ENCODE measurements at places on chromosomes 1 and 21.
A peak's percentile ranks its signal among the peaks of the same experiment; 100 is the strongest.

DNA sequence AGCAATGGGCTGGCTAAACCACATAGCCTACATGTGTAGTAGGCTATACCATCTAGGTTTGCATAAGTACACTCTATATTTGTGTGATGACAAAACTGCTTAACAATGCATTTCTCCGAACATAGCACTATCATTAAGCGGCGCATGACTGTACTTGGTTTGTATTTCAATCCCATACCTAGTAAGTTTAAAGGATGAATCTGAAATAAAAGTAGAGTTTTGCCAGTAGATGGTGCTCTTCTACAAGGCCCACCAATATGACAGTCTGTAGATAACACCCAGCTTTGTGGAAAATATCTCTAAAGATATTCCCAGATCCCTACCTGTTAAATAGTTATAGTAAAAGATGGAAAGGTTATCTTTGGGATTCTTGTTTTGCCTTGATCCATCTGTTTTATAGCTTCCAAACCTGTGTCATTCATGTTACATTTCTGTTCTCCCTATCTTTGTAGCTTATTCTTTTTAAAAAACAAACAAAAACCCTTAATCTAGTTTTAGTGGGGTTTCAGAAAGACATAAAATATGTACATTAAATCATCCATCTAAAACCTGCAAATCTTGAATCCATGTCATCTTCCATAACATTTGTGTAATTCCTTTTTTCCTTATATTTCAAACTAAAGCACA is 33.9 kb upstream of the ASPM start:
- DNase-seq, result no peak
- H3K4me3 ChIP-seq, result no peak overlapping the region
- H3K27ac ChIP-seq, result no peak overlapping the region
- no peaks in the 10 kb centered on the region for H3K27me3 ChIP-seq

- peaks cover 45% of the 10 kb centered on the region for H3K4me1 ChIP-seq
- no peak overlapping the region for H3K4me3 ChIP-seq
- DNase-seq, result no peak
- no peaks in the 10 kb centered on the region for H3K36me3 ChIP-seq
- no peak overlapping the region for H3K27ac ChIP-seq
- H3K27me3 ChIP-seq, result no peaks in the 10 kb centered on the region
Measured at GRCh38 chr21:45227735-45228134, 60.0 kb downstream of the POFUT2 start.

GRCh38 chr1:186164773-186165172 is 210.3 kb downstream of the TPR start:
- no peaks in the 10 kb centered on the region for H3K36me3 ChIP-seq
- no peak for DNase-seq
- no peaks in the 10 kb centered on the region for H3K4me1 ChIP-seq
- no peaks in the 10 kb centered on the region for H3K27me3 ChIP-seq
- H3K27ac ChIP-seq, result no peak overlapping the region

DNA sequence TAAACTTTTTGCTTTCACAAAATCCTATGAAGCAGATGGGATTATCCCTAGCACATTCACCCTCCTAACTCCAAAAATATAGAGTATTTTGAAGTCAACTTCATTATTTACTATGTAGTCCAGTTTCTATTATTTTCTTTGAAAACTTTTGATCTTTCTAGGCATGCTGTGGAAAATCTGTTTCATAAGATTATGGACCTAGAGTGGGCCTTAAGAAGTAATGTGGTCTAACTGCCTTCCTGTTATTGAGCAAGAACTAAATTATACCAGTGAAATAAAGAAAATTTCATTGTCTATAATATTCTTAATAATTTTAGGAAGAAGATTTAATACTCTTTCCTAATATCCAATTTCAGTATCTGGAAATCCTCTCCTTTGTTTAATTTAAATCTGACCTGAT is 58.1 kb downstream of the PRKACB start:
- no peaks in the 10 kb centered on the region for H3K4me1 ChIP-seq
- H3K27ac ChIP-seq, result no peak overlapping the region
- H3K27me3 ChIP-seq, result no peaks in the 10 kb centered on the region
- no peak for DNase-seq
- H3K36me3 ChIP-seq, result peaks cover 29% of the 10 kb centered on the region
- H3K4me3 ChIP-seq, result no peak overlapping the region

GRCh38 chr1:32592943-32593342 is 53.7 kb downstream of the ZBTB8A start:
- H3K4me1 ChIP-seq, result no peaks in the 10 kb centered on the region
- H3K27ac ChIP-seq, result no peak overlapping the region
- H3K27me3 ChIP-seq, result no peaks in the 10 kb centered on the region
- H3K4me3 ChIP-seq, result no peak overlapping the region
- no peaks in the 10 kb centered on the region for H3K36me3 ChIP-seq

DNA sequence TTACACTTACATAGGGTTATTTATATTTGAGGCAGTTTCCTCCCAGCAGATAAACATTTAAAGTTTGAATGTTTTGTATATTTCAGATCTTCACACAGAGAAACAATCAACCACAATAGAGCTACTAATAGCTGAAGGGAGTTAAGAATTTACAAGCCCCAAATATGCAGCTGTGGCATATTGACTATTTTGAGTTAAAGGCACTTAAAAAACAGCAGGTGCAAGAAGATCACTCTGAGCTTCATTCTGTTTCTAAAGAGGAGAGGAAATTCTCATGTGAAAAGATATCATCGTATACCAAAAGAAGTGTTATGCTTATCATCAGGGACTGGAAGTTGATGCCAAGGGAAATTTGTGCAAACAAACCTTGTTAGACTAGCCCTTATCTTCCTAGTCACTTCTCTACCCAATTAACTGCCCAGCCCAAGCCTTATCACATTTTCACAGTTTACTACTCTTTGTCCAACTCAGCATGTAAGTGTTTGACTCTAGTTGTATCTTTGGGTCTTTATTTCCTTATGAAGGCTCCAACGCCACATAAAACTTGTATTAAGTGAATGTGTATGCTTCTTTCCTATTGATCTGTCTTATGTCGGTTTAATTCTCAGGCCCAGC is 66.3 kb upstream of the COG2 start:
- no peak overlapping the region for H3K27ac ChIP-seq
- no peaks in the 10 kb centered on the region for H3K36me3 ChIP-seq

- no peaks in the 10 kb centered on the region for H3K27me3 ChIP-seq
- H3K4me1 ChIP-seq, result no peaks in the 10 kb centered on the region
- H3K36me3 ChIP-seq, result no peaks in the 10 kb centered on the region
Measured at GRCh38 chr1:65825741-65826140, 33.0 kb downstream of the PDE4B start.

DNA sequence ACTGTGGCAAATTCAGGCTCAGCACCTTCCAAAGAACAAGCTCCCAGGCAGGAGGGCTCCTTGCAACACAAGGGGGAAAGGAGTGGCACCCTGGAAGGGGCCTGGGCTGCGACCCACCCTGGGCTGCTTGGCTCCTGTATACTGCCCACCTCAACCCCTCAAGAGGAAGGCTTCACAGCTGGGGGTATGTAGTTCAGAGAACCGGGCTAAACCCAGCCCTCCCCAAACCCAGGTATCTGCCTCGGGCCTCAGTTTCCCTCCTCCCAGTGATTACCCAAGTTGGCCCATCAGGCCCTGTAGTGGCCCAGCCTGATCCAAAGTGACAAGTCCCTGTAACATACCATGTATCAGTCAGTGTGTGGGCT is 7.5 kb downstream of the TENT5B start:
- no peaks in the 10 kb centered on the region for H3K4me1 ChIP-seq
- H3K27me3 ChIP-seq, result no peaks in the 10 kb centered on the region

DNA sequence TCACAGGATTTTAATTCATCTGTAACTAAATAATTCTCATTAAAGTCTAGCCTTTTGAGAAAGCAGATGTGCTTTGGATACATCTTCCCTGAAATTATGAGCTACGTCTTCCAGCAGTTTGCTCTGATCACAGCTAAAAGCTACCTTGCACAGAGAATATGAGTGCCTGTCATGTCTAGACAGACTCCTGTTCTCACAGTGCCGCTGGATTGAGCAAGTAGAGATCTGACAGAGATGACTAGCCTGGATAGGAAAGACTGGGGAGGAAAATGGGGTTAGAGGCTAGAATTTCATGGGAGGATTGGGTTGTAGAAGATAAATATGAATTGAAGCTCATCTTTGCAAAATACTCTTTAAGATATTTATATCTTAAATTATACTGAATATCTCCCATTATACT is 24.1 kb downstream of the CEPT1 start:
- H3K27me3 ChIP-seq, result no peaks in the 10 kb centered on the region
- H3K36me3 ChIP-seq, result peaks cover 36% of the 10 kb centered on the region
- DNase-seq, result no peak
- no peak overlapping the region for H3K4me3 ChIP-seq
- no peak overlapping the region for H3K27ac ChIP-seq
- no peaks in the 10 kb centered on the region for H3K4me1 ChIP-seq

GRCh38 chr1:89757532-89757931 is 63.3 kb upstream of the LRRC8D start:
- peaks cover 31% of the 10 kb centered on the region for H3K4me1 ChIP-seq
- no peaks in the 10 kb centered on the region for H3K36me3 ChIP-seq
- H3K4me3 ChIP-seq, result peak overlapping the region; percentile 14
- DNase-seq, result no peak
- no peaks in the 10 kb centered on the region for H3K27me3 ChIP-seq

- peak overlapping the region; percentile 41 for H3K27ac ChIP-seq
- DNase-seq, result no peak
- no peaks in the 10 kb centered on the region for H3K36me3 ChIP-seq
- peaks cover 40% of the 10 kb centered on the region for H3K4me1 ChIP-seq
- peak overlapping the region; percentile 95 for H3K4me3 ChIP-seq
Measured at GRCh38 chr21:37370152-37371040, 3.8 kb downstream of the DYRK1A start.

GRCh38 chr1:150066838-150067183 is 765 bp upstream of the VPS45 start:
- H3K4me1 ChIP-seq, result no peaks in the 10 kb centered on the region
- H3K4me3 ChIP-seq, result peak overlapping the region; percentile 76
- H3K27ac ChIP-seq, result peak overlapping the region; percentile 71
- H3K36me3 ChIP-seq, result no peaks in the 10 kb centered on the region
- peak; percentile 9 for DNase-seq

DNA sequence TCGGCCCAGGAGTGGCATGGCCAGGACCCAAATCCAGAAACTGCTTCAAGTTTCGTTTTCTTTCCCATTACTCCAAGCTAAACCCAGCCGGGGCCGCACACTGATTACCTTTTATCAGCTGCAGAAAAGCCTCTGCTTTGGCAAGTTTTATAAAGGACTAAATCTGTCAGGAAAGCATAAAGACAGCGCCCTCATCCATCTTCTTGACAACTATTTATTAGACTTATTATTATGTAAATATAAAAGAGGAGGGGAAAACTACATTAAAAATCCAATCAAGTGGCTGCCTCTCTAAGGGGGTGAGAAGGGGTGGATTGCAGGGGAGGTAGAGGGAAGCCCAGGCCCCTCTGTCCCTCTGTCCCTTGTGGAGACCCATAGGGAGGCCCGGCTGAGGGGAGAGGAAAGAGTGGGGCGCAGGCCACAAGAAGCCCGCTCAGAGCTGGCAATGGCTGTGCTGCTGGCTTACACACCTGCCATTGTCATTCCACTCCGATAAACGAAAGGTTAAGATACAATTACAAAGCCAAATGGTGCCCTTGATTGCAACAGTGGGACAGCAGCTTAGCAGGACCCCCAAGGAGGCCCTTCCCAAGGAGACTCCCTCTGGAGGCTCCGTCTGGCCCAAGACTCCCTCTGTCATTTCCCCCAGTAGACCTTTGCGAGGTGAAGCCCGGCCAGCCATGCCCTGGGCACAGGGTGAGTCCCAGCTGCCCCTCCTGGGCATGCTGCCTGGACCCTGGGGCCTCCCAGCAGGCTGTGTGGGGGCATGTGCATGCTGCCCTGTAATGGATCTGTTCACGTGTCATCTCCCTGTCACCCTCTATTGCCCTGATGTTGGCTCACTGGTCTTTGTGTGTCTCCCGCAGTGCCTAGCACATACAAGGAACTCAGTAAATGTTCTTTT is 45.4 kb downstream of the KCND3 start:
- H3K4me3 ChIP-seq, result no peak overlapping the region
- H3K36me3 ChIP-seq, result no peaks in the 10 kb centered on the region
- H3K27ac ChIP-seq, result no peak overlapping the region
- no peaks in the 10 kb centered on the region for H3K27me3 ChIP-seq

- no peaks in the 10 kb centered on the region for H3K36me3 ChIP-seq
- no peaks in the 10 kb centered on the region for H3K4me1 ChIP-seq
- H3K27ac ChIP-seq, result no peak overlapping the region
Measured at GRCh38 chr1:47545912-47546483, 108.2 kb downstream of the FOXD2 start.

DNA sequence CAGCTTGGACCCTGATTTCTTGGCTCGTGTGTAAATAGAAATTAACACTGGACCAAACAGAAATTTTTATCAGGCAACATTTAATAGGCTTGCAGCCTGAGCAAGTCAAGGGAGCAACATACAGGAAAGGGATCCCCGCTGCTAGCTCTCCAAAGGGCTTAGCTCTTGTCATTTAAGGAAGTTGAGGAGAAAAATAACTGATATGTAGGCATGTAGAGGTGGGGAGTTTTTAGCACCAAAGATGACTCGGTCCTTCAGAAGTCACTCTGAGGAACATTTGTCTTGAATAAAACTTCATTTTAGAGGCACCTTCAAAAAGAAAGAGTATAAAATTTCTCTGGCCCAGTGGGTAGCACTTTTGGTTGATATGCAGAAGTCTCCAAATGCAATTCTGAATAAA is 27.1 kb downstream of the GBP2 start:
- no peak for DNase-seq
- no peak overlapping the region for H3K4me3 ChIP-seq
- H3K27ac ChIP-seq, result no peak overlapping the region
- H3K27me3 ChIP-seq, result no peaks in the 10 kb centered on the region

DNA sequence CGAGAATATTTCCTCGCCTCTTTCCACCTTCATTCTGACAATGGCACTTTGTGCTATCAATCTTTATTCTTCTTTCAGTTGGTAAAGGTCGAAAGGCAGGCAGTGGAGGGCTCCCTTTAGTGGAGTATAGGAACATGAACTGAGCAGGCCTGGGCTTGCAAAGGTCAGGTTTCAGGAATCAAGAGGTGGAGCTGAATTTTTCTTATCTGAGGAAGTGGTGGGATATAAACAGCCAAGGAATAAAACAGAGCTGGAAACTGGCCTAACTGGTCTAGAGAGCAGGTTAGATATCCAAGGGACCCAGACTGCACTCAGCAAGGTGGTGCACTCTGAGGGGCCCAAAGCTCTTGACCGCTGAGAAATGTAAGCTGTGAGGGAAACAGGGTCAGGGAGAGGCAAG is 99.1 kb downstream of the PLA2G4A start:
- H3K4me3 ChIP-seq, result no peak overlapping the region
- H3K27me3 ChIP-seq, result no peaks in the 10 kb centered on the region
- no peaks in the 10 kb centered on the region for H3K4me1 ChIP-seq
- no peak overlapping the region for H3K27ac ChIP-seq
- no peak for DNase-seq

GRCh38 chr1:56584910-56585528 is 5.7 kb upstream of the PLPP3 start:
- no peak overlapping the region for H3K27ac ChIP-seq
- no peaks in the 10 kb centered on the region for H3K36me3 ChIP-seq
- no peaks in the 10 kb centered on the region for H3K4me1 ChIP-seq
- H3K4me3 ChIP-seq, result no peak overlapping the region
- no peak for DNase-seq
- H3K27me3 ChIP-seq, result peaks cover 6% of the 10 kb centered on the region

All from effector memory CD4-positive, alpha-beta T cell (primary cell).